ENCODE measurements at places on chromosomes 16 and 17.
A peak's percentile ranks its signal among the peaks of the same experiment; 100 is the strongest.

- DNase-seq: peak; percentile 14
Measured at GRCh38 chr17:43578699-43579565, 32.8 kb upstream of the ETV4 start.

GRCh38 chr16:9489835-9490467 is 398.5 kb downstream of the HAPSTR1 start:
- DNase-seq: no peak

GRCh38 chr16:8053437-8053836 is 536.9 kb downstream of the TMEM114 start:
- DNase-seq: no peak

DNA sequence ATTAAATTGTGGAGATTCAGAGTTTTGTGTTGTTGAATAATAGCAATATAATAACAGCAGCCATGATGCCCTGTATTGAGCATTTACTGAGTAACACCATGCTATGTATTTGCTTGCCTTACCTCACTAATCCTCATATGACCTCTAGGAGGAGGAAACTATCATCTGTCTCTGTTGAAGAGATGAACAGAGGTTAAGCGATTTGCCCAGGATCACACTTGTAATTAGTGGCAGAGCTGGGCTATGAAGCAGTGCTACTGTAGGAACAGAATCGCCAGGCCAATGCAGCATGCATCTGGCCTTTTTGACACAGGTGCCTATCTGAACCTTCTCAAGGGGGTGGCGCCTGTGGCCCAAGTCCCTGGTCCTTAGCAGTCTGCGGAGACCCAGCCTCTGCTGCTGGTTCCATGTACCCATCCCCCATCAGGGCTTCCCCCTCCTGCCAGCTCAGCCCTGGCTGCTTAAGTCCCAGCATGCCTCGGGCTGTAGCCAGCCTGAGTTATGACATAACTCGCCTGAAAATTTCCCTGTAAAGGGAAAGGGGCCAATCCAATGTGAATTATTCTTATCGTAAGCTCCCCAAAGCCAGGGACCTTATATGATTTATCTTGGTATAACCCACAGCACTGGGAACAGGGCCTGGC is 50.4 kb upstream of the HS3ST2 start:
- DNase-seq: no peak

- no peak for DNase-seq
Measured at GRCh38 chr16:68117884-68118283, 32.7 kb downstream of the NFATC3 start.

DNA sequence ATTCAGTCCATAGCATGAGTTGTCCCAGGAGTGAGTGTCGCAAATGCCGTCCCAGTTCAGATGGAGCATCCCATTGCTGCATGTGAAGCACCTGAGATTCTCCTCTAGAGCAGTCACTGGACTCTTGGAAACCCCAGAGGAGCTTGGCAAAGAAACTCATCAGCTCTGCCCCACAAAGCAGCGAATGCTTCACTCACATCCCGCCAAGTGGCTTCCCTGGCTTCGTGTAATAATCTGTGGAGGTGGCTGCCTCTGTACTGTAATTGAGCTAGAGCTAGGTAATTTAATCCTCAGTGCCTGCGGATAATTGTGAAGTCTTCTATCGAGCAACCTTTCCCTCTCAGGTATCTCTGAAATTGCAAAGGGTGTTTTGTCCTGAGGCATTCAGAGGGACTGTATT is 107.1 kb downstream of the SNX29 start:
- no peak for DNase-seq

- DNase-seq: peak; percentile 78
Measured at GRCh38 chr17:8185582-8186445, 4.2 kb downstream of the BORCS6 start.

DNA sequence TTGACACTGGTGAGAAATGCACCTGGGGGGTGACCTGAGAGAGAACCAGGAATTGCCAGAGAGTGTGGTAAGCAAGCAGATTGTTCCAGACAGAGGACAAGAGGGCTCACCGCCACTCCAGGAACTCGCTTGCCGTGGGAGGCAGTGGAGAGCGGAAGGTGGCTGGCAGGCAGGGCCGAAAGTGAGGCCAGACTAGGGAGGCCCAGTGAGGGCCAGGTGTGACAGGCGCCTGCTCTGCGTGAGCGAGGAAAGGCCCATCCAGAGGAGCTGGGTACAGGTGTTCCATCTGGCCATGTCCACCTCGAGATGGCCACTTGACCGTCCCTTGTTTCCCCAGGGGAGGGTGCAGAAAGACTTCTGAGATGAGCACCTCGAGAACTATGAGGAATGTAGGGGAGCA is 11.9 kb upstream of the MYO15B start:
- no peak for DNase-seq

DNA sequence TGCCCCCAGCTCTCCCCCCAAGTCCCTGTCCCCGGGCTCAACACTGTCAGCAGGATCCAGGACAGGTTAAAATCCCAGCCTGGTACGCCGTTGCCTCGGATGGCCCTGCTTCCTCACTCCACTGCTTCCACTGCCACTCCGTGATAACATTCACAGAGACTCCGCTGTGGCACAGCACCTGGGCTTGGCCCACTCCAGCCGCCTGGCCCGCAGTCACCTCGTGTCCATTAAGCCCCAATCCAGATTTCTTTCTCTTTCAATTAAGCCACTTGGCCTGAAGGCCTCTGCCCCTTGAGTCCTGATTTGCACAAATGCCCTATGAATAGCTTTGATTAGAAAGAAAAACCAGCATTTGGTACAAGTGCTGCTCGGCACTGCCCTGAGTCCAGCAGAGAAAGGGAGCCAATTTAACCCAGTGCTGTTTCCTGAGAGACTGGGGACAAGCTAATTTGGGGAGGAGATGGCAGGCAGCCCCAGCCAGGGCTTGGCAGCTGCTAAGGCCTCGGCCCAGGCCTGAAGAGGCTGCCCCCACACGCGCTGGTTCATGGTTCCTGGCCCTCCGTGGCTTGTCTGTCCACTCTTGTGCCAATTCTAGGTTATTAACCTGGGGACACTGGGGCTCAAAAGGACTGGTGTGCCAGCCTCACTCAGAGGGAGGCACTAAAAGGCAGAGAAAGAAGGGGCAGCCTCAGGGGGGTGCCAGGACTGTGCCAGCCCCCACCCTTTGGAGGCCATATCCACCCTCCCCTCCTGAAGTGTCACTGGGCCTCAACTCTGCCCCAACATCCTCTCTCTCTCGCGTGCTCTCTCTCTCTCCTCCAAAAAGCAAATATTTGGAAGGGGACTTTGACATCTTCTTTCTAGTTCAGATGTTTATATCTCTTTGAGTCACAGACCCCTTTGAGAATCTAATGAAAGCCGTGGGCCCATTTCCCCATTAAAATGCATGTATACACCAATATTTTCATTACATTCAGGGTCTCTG is 29.8 kb upstream of the SPPL2C start:
- no peak for DNase-seq

- DNase-seq: no peak
Measured at GRCh38 chr16:87864331-87864989, 4.8 kb downstream of the SLC7A5 start.

GRCh38 chr17:17456251-17456650 is 20.5 kb upstream of the MED9 start:
- DNase-seq: no peak

DNA sequence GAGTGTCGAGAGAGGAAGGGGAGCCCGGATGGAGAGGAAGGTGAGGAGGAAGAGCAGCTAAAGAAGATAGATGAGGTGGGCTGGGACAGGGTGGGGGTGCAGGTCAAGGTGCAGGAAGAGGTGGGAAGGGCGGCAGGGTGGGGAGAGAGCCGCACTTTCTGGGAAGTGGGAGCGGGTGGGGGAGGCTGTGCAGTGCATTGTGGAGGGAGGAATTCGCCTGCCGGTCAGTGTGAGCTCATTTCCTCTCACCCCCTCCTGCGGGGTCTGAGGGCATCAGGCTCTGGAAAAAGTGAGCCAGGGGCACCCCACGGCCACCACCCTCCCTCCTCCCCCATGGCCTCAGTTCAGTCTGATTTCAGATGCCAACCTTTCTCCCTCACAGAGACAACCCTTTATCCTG is 2.5 kb upstream of the ARHGAP23 start:
- DNase-seq: no peak
